ENCODE measurements at places on chromosomes 13 and 19.

GRCh38 chr13:112748947-112749735, 59.3 kb downstream of the ATP11A start:
- DNase-seq, result no peak

GRCh38 chr19:45275370-45275971, 24.4 kb downstream of the MARK4 start:
- no peak for DNase-seq

DNA sequence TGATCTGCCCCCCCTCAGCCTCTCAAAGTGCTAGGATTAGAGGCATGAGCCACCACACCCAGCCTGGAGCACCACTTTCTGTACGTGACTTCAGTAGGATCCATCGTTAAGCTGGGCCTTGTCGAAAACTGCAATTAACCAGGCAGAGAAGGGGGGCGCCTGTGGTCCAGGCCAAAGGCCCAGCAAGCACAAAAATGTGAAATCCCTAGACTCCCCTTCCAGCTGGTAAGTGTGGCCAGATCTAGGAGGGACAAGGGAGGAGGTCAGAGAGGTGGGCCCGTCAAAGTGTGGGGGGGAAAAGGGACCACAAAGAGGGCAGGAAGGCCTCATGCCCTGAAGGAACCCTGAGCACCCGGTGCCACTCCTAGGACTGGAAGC, 13.8 kb downstream of the DDX39A start:
- no peak for DNase-seq

DNA sequence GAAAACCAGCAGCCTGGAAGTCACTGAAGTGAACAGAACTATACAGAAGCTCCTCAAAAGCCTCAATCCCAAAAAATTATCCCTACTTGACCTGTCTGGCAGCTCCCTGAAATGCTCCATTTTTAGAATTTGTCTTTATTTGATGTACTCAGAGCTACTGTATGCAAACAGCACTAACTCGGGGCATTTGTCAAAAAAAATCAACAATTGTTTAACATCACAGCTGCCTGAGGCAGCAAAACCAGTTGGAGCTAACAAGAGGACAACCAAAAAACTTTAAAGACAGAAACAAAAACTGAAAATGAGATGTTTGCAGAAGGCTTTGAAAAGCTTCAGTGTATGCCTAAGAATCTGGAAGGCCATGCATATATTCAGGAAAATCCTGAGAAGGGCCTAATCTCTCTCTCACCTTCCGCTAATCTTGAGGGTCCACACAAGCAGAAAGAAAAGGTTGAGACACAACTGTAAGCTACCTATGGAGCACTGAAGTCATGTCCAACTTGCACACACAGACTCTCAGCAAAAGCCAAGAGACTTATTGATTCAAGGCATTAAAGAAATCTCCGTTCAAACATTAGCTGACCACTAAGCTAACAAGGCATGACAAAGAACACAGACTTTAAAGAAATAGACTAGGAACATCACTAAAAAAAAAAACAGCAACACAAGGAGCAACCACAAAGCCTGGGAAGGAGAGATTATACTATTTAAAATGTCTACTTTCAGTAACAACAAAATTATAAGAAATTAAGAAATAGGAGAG, 16.1 kb downstream of the VWA8 start:
- no peak for DNase-seq

- no peak for DNase-seq
Measured at GRCh38 chr19:21940684-21941083, 70.1 kb downstream of the ZNF208 start.

GRCh38 chr19:55063492-55063843, 520 bp upstream of the RDH13 start:
- no peak for DNase-seq

- no peak for DNase-seq
Measured at GRCh38 chr13:110062077-110062776, 244.7 kb downstream of the COL4A1 start.

- no peak for DNase-seq
Measured at GRCh38 chr19:1459479-1459878, 9.6 kb downstream of the APC2 start.

DNA sequence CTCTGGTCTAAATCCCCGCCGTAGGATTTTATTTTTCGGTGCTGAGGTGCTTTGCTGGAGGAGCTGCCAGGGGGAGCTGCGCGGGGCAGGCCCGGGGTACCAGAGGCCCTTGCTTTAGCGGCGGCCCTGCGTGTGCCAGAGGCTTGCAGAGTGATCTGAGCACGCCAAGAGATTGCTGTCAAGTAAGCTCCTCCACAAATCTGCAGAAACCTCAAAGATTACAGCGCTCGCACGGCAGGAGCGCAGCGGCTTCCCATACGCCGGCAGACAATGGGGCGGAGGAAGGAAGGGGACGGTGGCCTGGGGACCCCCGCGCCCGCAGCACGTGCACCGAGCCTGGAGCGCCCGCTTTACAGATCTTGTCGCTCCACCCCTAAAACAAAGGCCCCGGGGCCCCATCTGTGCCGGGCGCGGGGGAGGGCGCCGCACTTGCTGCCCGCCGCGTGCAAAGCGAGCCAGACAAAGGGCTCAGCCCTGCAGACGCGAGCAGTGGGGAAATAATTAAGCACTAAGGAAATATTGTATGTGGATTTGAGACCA, 9.1 kb upstream of the C19orf12 start:
- DNase-seq, result no peak

- no peak for DNase-seq
Measured at GRCh38 chr13:23921451-23921888, 24.2 kb upstream of the C1QTNF9B start.

DNA sequence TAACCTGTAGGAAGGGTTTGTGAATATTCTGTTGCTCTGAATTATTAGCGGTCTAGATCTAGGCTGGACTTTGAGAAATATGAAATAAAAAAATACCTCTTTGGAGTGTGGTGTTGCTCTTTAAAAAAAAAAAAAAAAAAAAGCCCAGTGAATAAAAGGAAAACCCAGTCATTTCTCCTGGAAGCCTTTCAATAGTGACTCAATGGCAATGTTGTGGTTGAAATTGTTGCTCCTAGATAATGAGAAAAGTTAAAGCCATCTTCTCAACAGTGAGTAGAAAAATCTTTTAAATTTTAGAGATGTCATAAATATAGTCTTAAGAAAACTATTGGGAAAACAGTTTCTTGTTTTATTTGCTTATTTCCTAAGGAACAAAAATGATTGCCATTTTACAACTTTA, 135.3 kb downstream of the RFC3 start:
- no peak for DNase-seq

GRCh38 chr13:99296398-99296797, 10.8 kb downstream of the GPR183 start:
- no peak for DNase-seq

GRCh38 chr13:113034451-113035212, 65.6 kb downstream of the MCF2L start:
- no peak for DNase-seq

- no peak for DNase-seq
Measured at GRCh38 chr13:101339202-101339601, 77.1 kb downstream of the NALCN start.

GRCh38 chr13:106819413-106820180, 251.7 kb upstream of the ARGLU1 start:
- DNase-seq, result no peak

GRCh38 chr19:55246462-55247451, 12.1 kb downstream of the PPP6R1 start:
- no peak for DNase-seq

DNA sequence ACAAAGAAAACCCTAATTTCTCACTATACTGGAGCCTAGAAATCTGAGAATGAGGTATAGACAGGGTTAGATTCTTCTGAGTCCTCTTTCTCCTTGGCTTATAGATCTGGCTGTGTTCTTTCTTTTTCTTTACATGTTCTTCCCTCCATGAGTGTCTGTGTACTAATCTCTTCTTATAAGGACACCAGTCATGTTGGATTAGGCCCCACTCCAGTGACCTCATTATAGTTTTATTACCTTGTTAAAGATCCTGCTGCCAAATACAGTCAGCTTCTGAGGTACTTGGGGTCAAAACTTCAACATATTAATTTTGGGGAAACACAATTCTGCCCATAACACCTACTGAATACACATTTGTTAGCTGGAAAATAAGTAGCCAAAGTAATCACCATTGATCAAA, 302.6 kb downstream of the PCDH9 start:
- no peak for DNase-seq

GRCh38 chr13:86447479-86447878, 648.3 kb upstream of the SLITRK6 start:
- DNase-seq, result no peak

- DNase-seq, result peak; percentile 79
Measured at GRCh38 chr13:50911937-50912795, 2.6 kb downstream of the RNASEH2B start.

GRCh38 chr19:24053601-24054000, 33.4 kb upstream of the ZNF254 start:
- DNase-seq, result no peak

GRCh38 chr19:570251-570686, 2.1 kb upstream of the BSG start:
- no peak for DNase-seq

- DNase-seq, result no peak
Measured at GRCh38 chr13:40508127-40508526, 158.3 kb downstream of the FOXO1 start.

DNA sequence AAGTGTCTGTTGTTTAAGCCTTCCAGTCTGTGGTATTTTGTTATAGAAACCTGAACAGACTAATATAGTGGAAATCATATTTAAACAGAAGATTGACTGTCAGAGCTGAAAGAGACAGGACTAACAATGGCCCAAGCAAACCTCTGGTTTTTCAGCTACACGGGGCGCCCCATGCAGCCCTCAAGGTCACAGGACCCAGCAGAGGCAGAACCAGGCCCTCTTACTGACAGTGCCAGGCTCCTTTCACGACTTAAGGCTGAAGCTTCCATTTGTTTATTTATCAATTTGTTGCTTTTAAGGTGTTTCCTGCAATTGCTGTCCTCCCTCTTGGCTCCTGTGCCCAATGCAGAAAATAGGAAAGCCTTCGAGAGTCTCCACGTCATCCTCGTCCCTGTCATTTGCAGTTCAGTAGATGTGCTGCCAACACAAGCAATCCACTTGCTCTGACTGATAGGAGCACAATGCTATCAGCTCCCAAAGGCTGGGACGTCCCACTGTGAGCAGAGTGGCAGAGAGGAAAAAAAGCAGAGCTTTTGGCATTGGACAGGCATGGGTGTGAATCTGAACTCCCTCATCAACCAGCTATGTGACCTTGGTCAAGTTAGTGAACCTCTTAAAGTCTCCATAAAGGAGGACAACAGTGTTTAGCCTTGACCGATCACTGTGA, 10.5 kb upstream of the SLC7A1 start:
- DNase-seq, result no peak

- DNase-seq, result no peak
Measured at GRCh38 chr13:24225930-24226329, 65.4 kb downstream of the SPATA13 start.

- DNase-seq, result peak; percentile 61
Measured at GRCh38 chr13:51797664-51798488, 6.1 kb downstream of the DHRS12 start.

DNA sequence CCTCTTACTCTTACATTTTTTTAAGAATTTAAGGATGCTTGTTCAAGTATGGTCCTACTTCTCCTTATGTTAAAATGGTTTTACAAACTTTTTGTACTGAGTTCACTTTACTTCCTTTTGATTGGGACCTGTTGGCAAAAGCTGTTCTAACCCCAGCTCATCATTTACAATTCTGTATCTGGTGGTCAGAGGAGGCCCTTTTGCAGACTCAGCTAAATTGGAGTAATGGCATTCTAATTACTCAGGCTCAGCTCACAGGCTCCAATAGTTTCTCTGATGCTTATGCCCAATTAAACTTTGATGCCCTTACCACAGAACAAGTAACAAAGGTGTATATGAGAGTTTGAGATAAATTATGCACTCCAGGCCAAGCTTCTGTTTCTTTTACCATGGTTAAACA, 1632.0 kb downstream of the UQCRFS1 start:
- DNase-seq, result no peak

GRCh38 chr13:29165840-29166239, 345.7 kb downstream of the MTUS2 start:
- no peak for DNase-seq

DNA sequence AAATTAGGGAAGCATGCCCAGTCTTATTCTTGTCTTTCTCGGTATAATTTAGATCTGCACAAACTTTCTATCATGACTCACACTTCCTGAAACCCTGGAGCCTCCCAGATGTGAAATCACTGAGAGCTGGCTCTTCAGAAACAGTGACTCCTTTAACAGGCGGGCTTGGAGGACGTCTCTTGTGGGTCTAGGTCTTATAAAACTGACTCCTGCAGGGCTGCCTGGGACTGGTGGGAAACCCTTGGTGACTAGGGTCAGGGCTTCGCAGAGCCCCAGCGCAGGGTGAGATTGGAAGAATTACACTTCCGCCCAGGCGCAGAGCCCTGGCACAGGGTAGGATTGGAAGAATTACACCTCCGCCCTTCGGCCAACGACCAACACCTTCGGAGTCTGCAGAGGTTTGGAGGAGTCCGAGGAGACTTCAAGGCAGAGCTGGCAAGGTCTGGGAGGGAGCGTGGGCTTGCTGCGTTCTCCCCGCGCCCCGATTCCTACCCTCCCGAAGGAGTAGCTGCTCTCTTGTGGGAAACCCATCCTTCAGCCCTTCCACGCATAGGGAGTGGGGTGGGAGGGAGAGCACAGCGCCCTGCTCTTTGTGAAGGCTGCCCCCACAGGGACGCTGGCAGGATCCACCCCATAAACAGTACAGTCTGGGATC, 43.4 kb upstream of the MAP3K10 start:
- no peak for DNase-seq

- no peak for DNase-seq
Measured at GRCh38 chr13:63124863-63125262, 1709.2 kb upstream of the PCDH20 start.

GRCh38 chr19:19262190-19263057, 10.7 kb downstream of the TM6SF2 start:
- DNase-seq, result no peak

DNA sequence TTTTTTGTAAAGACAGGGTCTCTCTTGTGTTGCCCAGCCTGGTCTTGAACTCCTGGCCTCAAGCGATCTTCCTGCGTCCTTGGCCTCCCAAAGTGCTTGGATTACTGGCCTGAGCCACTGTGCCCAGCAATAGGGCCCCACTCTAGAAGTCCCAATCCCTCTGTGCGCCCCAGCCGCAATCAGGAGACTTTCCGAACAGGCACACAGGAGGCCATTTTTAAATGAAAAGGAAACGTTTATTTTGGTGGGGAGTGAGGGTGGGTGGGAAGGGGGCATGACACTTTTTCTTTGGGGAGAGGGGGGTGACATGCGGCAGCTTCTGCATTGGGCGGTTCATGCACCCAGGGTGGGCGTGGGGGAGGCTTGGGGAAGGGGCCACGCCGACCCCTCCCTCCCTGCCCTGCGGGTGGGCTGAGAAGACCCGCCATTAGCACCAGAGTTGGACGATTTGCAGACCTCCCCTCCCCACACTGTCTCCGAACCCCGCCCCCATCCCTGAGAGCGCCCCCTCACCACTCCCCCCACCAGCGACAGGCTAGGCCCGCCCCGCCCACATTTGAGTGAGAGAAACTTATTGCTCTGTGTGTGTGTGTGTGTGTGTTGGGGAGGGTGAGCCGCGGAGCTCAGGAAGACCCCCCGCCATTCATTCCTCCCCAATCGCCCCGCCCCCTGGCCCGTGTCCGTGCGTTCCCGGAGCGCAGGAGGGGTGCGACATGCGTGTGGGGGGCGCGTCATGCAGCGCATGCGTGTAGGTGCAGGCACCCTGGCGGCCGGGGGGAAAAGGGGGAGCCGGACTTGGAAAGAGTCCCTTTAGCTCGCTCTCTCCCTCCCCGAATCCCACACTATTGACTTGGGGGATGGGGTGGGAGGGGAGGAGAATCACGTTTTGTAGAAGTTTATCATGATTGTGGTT, 17.2 kb downstream of the KCNC3 start:
- no peak for DNase-seq
